ENCODE measurements at places on chromosomes 4 and X.

DNA sequence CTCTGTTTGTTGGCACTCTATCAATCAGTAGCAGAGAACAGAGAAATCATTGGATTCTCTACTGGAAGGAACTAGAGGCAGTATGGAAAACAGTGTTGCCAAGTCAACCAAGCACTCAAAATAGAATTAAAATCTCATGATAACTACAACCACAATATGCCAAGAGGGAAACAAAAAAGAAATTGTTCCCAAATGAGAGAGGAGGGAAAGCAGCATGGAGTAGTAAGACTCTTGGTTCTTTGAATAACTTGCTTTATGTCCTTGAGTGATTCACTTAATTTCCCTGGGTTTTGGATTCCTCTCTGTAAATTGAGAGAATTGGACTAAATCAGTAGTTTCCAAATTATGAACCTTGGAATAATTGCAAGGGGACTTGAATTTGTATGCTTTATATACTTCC is 285.5 kb upstream of the ANKRD50 start:
- DNase-seq = no peak

- DNase-seq = no peak
Observed at GRCh38 chr4:158826882-158827281, 58.1 kb downstream of the FNIP2 start.

DNA sequence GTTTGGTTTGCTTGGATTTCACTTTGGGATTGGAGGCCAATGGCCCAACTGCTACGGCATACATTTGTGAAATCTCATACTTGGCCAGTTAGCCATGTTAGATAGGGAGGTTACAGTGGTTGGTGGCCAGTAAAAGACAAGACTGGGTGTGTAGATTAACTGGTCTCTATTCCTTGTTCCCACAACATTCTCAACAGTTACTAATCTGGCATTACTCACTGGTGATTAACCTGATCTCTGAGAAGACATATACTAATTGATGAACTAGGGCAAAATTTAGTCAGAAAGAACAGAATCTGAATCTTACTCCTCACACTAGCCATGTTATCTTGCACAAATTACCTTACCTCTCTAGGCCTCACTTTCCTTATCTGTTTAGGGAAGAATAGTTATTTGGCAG is 33.4 kb downstream of the GATB start:
- DNase-seq = no peak

DNA sequence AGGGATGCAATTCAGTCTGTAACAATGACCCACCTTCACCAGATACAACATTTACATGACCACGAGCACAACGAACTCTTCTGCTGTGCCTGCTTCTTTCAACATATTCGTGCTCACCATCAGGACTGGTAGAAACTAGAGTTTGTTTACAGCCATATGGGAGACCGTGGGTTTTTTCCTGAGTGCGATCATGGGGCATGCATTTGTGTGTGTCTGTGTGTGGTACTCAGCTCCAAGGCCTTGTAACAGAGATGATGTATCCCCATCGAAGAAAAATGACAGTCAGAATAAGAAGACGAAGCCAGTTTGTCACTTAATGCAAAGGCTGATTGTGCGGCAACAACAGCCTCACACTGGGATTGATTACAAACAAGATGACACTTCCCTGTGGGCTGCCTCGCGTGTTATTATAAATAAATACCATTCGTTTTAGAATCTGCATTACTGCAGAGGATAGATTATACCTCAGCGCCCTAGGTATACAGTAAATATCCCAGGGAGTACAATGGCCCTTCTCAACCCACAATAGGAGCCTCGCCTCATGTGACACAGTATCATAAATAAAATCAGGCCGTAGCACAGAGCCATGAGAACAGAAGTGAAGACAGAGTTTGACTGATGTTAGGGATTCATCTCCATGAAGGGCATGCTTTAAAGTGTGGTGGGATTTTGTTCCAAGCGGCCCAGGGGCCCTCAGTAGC is 97.3 kb upstream of the NOCT start:
- no peak for DNase-seq

DNA sequence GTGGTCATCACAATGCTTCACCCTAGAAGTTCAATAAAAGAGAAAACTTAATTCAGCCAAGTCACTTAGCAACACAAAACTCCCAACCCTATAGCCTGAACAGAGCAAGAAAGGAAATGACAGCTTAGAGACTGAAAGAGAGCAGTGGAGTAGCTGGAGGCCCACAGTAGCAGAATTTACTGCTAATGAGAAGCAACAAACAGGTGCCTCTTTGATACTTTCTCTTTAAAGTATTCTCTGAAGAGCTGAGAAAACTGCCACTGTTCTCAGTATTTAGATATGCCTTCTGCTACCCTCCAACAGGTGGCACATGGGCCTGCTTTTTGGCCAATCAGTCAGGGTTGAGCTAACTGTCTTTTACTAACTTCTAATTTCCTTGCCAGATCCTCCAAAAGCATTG is 240.0 kb downstream of the GPC3 start:
- no peak for DNase-seq

GRCh38 chrX:37314531-37314930 is 34.6 kb upstream of the PRRG1 start:
- DNase-seq = no peak

- no peak for DNase-seq
Observed at GRCh38 chrX:128848374-128848773, 674.9 kb downstream of the SMARCA1 start.

DNA sequence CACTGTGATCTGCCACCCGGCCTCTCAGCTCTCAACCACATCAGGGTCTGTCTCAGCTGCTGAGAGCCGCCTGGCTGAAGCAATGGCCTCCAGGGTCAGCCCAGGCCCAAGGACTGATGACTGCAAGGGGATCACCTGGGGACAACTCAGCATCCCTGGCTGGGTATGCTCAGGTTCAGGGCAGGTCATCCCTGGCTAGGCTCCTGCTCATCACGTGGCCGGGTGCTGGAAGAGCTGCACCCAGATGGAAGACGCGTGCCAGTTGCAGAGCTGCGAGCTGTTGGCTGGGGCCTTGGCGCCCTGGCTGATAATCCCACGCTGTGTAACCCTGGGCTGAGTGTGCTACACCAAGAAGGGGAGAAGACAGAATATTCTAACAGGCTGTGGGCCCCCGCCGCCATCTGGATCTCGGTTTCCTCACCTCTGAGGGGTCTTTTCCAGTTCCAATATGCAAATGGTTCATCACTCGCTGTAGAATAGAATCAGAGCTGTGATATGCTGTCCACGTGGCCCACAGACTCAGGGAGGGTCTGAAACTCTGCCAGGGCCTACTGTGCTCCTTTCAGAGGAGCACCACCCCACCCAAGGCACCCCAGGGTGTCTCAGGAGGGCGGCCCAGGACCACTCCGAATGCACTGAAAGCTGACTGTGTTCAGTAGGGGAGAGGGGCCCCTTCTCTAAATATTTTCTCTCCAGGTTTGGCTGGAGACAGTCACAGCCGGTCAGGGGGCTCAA is 338.8 kb downstream of the BCOR start:
- no peak for DNase-seq

- no peak for DNase-seq
Observed at GRCh38 chrX:7798327-7798726, 44.6 kb upstream of the VCX start.

DNA sequence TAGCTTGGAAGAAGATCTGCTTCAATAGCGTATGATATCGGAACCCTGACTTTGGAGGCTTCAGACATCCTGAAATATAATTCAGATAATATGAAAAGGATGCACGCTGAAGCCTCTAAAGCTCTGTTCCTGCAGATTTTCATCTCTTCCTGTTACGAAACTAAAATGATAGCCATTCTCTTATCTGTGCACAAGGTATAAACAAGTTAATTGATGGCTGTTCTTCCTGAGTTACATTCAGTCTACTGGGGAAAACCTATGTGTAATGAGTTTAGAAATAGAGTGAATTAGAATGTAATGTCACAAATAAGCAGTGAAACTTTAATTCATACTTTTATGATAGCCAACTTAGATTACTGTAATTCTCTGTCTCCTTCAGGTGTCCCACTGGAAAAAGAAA is 36.8 kb upstream of the AGA start:
- DNase-seq = no peak

DNA sequence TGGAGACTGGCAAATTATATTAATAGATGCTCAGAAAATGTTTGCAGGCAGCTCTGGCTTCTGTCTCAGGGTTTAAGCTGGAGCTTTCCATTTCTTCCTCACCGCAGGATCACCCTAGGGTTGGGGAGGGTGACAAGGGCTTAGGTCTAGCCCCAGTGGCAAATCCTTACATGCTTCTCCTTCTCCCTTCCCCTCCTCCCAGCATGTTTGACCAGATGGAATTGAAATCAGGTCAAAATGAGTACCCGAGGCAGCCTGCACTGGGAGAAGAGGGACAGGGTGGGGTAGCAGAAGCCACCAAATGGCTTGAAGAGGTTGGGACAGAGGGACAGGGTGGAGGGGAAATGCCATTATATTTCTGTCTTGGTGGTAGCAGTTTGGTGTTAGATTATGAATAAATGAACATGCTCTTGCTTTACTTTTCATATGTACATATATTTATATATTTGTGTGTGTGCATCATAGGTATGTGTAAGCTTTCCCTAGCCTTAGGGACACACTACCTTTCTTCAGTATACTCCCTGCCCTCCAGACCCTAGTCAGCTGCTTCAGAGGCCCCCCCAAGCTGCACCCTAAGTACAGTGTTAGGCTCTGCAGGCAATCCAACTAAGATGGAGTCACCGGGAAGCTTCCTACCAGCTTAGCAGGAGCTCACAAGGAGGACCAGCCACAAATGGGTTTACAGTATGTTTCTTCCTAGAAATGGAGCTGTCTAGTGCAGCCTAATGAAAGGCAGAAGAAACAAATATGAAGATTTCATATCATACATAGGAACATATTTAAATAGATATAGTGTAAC is 1.8 kb downstream of the TMEM35A start:
- no peak for DNase-seq

Measured in SHP77 (cell line).